ENCODE measurements at places on chromosomes 2 and 18.

- H3K27ac ChIP-seq = no peak overlapping the region
- H3K36me3 ChIP-seq = no peaks in the 10 kb centered on the region
- H3K27me3 ChIP-seq = no peaks in the 10 kb centered on the region
- no peak overlapping the region for H3K4me3 ChIP-seq
- DNase-seq = peak; percentile 50
Measured at GRCh38 chr18:8654503-8655451, 45.5 kb downstream of the RAB12 start.

GRCh38 chr2:230575642-230576324, 136.9 kb upstream of the CAB39 start:
- no peaks in the 10 kb centered on the region for H3K36me3 ChIP-seq
- DNase-seq = no peak
- H3K27ac ChIP-seq = no peak overlapping the region

DNA sequence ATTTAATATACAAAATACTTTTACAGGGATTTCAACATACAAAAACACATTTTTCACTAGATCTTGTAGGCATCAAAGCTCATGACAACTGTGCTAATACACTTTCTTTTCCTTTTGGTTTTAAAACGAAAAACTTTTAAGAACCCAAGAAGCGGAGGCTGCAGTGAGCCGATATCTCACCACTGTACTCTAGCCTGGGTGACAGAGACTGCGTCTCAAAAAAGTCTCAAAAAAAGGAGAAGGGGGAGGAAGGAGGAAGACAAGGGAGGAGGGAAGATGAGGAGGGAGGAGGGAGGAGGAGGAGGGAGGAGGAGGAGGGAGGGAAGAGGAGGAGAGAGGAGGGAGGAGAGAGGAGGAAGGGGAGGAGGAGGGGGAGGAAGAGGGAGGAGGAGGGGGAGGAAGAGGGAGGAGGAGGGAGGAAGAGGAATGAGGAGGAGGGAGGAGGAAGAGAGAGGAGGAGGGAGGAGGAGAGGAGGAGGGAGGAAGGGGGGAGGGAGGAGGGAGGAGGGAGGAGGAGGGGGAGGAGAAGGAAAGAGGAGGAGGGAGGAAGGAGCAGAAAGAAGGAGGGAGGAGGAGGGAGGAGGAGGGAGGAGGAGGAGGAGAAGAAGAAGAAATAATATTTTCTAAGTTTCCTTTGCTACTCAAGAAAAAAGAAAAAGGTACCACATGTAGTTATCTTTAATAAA, 13.8 kb downstream of the ROCK2 start:
- H3K4me3 ChIP-seq = peak overlapping the region; percentile 52
- peak; percentile 45 for DNase-seq
- no peaks in the 10 kb centered on the region for H3K27me3 ChIP-seq
- H3K36me3 ChIP-seq = no peaks in the 10 kb centered on the region
- H3K27ac ChIP-seq = peak overlapping the region; percentile 71
- peaks cover 31% of the 10 kb centered on the region for H3K4me1 ChIP-seq

DNA sequence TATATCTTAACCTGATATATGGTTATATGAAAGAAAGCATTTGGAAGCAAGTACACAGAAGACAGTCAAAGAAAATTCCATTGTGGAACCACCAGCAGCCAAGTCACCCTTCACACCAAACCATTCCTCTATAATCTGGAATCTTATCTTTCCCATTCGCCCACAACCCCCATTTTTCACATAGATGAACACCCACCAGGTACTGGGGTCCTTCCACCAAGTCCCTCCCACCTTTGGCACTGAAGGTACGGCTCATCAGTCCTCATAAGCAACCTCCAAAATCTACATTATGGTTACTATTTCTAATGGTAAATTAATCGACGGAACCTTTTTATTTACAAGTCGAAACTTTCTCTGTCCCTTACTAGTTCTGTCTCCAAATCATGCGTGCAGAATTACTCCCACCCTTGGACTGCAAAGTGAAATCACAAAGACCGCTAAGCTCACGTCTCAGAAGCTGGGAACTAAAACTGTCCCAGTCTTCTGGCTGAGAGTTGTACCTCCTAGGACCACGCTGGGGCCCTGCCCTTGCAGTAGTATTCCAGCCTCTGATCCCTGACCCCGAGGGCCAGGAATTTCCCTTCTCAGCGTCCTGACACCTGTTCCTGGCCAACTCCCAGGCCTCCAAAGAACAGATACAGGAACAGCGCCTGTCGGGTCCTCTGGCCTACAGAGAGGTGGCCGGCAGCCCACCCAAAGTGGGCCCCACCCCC, 702 bp downstream of the OLA1 start:
- peak overlapping the region; percentile 89 for H3K4me3 ChIP-seq
- peak overlapping the region; percentile 46 for H3K27ac ChIP-seq
- H3K36me3 ChIP-seq = peaks cover 4% of the 10 kb centered on the region
- H3K4me1 ChIP-seq = 0 out of 2 replicates have a peak, but pooled peaks cover 13% of the 10 kb centered on the region
- peak; percentile 49 for DNase-seq

DNA sequence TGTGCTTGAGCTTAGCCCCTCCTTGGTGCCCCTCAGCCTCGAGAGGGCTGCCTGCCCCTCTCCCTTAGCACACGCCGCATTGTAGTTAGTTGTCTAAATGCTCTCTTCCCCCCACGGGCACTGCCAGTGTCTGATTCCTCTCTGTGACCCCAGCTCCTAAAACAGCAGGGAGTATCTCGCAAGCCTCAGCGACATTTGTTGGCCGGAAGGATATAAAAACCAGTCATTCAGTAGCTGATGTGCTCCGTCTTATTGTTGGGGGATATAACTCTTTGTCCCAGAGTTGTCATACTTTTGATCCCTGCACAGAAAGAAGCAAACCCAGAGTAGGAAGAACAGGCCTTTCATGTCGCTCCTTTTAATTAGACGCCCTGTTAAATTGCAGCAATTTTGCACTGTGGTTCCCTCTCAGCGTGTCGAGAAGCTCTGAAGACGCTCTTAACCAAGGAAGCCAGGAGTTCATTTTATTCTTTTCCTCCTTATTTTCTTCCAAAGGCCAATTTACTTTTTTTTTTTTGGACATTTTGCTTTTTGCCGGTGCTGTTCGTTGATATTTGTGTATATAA, 201.8 kb downstream of the KLHL29 start:
- H3K36me3 ChIP-seq = no peaks in the 10 kb centered on the region
- DNase-seq = no peak
- H3K4me1 ChIP-seq = no peaks in the 10 kb centered on the region
- no peak overlapping the region for H3K27ac ChIP-seq
- H3K4me3 ChIP-seq = no peak overlapping the region

DNA sequence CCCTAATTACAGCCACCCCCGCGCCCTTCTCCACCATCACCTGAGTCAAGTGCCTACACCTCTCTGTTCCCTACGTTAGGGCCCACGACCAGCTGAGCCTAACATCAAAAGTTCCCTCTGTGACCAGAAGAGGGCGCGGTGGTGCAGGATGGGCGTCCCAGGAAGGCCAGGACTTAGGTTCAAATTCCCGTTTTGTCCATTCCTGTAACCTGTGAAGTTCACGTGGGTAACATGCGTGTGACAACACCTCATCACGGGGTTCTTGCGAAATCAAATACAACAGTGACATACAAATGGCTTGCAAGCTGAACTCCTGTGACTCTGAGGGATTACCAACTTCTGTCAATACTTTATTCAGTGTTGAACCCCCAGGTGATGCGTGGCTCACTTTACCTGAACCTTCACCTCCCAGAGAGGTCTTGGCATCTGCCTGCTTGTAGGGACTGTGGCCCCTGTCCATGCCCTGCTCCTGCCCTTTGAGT, 207.9 kb downstream of the ARL4C start:
- H3K27ac ChIP-seq = no peak overlapping the region
- no peak overlapping the region for H3K4me3 ChIP-seq
- peak; percentile 59 for DNase-seq
- no peaks in the 10 kb centered on the region for H3K36me3 ChIP-seq
- H3K27me3 ChIP-seq = no peaks in the 10 kb centered on the region

DNA sequence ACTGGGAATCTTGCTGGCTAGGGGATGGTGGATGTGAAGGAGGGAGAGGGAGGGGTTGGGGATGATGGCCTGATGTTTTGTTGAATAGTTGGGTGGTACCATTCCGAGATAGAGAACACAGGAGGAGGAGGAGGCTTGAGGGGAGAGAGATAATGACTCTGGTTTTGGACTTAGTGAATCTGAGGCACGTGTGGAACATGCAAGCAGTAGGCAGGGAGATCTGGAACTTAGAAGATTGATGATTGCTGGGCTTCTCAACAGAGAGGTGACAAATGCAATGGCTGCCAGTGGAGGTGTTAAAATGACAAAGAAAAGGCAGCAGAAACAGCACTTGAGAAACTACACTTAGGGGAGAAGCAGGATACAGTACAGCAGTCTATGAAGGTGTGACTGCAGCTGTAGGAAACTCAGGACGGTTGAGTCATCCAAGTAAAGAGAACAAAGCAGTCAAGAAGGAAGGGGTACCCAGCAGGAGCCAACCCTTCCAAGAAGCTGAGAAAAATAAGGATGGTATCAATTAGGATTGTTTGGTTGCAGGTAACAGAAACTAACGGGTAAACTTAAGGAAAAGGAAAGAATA, 221.4 kb upstream of the FBXO11 start:
- no peaks in the 10 kb centered on the region for H3K27me3 ChIP-seq
- H3K27ac ChIP-seq = no peak overlapping the region
- H3K36me3 ChIP-seq = no peaks in the 10 kb centered on the region
- no peak for DNase-seq
- H3K4me1 ChIP-seq = no peaks in the 10 kb centered on the region

GRCh38 chr2:10909050-10909995, 2.4 kb upstream of the KCNF1 start:
- no peaks in the 10 kb centered on the region for H3K4me1 ChIP-seq
- DNase-seq = no peak
- H3K27me3 ChIP-seq = peaks cover 5% of the 10 kb centered on the region
- H3K36me3 ChIP-seq = no peaks in the 10 kb centered on the region
- no peak overlapping the region for H3K4me3 ChIP-seq

DNA sequence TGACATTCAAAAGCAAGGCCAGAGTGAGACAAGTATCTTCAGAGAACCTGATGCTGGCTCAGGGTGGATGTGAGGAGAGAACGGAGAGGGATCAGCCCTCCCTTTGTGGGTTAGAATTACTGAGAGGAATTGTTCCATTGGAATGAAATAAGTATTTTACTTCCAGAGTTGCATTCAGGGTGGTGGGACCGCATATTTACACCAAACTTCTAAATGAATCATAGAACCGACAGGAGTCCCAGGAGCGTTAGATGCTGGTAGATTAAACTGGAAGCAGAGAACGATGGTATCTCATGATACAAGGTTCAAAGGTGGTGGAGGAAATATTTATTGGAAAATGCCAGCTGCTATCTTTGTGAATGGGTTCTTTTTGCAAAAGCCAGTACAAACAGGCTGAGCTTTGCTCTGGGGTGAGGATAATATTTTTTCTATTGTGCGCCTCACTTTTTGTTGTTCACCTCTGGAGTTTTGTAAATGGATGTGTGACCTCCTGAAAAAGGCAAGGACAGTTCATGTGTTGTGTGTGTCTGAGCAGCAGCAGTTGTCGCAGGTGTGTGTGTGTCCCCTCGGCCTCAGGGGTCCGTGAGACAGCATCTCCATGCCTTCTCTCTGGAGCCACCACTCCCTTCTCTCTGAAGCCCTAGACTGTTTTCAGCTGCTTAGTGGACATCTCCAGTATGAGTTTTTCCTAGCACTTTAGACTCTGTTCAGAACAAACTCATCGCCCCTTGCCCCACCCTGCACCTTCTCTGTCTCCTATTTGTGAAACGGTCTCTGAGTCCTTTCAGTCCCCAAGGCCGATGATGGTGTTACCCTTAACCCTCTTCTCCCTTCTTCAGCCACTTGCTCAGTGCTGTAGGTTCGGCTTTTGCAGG, 17.8 kb downstream of the MTCL1 start:
- H3K36me3 ChIP-seq = peaks cover 49% of the 10 kb centered on the region
- no peak overlapping the region for H3K27ac ChIP-seq
- no peaks in the 10 kb centered on the region for H3K27me3 ChIP-seq
- no peak overlapping the region for H3K4me3 ChIP-seq

DNA sequence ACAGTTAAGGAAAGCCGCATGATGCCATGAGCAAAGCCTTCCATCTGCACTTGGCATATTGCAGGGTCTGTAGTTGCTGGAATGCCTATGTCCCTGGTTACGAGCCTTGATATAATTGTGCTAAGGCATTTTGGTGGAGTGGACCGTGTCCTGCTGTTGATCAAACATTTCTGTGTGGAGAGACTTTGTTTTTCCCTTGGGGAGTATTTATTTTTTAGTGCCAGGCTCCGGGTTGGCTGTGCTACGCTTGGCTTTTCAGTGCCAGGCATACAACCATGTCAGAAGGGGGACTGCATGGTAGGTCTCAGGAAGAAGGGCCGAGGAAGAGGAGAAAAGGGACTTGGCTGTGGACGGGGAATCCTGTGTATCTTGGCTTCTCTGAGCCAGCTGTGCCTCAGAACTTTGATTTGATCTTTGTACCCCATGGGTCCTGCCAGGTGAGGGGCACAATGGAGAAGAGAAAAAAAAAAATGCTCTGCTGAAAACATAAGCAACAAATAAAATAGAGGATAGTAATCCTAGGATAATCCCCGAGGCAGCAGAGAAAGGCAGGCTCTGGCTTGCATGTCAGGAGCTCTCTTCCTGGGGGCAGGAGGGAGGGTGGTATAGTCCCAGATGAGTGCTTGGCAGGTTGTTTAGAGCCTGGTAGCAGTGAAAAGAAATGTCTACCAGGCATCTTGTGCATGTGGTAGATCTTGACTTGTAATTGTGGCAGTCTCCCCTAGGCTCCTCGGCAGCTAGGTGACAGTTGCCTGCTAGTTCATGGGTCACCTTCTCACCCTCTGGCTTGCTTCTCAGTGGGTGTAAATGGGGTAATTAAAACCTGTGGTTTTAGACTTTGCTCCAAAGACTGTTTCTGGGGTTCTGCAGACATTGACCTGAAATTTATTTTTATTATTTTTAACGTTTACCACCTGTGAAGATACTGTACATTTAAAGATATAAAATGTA, 233.0 kb downstream of the NEDD4L start:
- DNase-seq = no peak
- H3K27ac ChIP-seq = no peak overlapping the region
- H3K36me3 ChIP-seq = no peaks in the 10 kb centered on the region
- no peaks in the 10 kb centered on the region for H3K27me3 ChIP-seq

- H3K4me1 ChIP-seq = no peaks in the 10 kb centered on the region
- H3K27me3 ChIP-seq = no peaks in the 10 kb centered on the region
- no peak overlapping the region for H3K27ac ChIP-seq
- no peak for DNase-seq
- no peaks in the 10 kb centered on the region for H3K36me3 ChIP-seq
Measured at GRCh38 chr2:27027211-27027651, 5.5 kb upstream of the TMEM214 start.

- no peak for DNase-seq
- H3K27me3 ChIP-seq = no peaks in the 10 kb centered on the region
- no peaks in the 10 kb centered on the region for H3K36me3 ChIP-seq
- no peak overlapping the region for H3K4me3 ChIP-seq
- H3K4me1 ChIP-seq = no peaks in the 10 kb centered on the region
Measured at GRCh38 chr2:45789961-45790723, 138.7 kb downstream of the PRKCE start.
